ENCODE measurements at places on chromosomes 5 and 9.
A peak's percentile ranks its signal among the peaks of the same experiment; 100 is the strongest.

DNA sequence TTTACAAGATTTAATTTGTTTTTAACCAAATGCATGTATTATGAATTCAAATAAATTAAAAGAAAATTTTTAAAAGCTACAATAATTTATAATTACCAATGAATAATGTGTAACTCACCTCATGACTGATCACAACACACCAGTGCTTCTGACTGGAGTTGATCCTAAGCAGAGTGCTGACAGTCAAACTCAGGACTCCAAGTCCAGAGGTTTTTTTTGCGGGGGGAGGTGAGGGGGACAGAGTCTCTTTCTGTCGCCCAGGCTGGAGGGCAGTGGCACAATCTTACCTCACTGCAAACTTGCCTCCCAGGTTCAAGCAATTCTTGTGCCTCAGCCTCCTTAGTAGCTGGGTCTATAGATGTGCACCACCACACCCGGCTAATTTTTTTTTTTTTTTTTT, 71.0 kb upstream of the MELK start:
- no peak for DNase-seq

- DNase-seq, result peak; percentile 81
Measured at GRCh38 chr5:135190416-135191083, 156.5 kb upstream of the PITX1 start.

DNA sequence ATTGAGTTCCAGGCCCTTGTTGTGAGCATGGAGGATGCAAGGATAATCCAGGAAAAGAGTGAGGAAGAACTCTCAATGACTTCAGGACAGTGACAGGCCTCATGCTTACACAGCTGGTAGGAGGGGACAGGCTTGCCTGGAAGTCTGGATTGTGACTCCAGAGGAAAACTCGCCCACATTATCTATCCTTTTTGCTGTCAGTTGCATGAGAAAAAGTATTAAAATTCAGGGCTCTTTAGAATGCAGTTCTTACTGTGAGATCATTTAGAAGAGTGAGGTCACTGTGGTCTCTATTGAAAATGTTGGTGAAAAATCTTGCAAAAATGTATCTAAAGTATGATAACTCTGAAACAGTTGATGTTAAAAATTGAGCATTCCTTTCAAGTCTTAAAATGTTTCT, 30.5 kb downstream of the NTRK2 start:
- no peak for DNase-seq

GRCh38 chr9:4207881-4208615, 91.8 kb downstream of the GLIS3 start:
- DNase-seq, result no peak

GRCh38 chr5:56494300-56494731, 261.2 kb upstream of the ANKRD55 start:
- no peak for DNase-seq

DNA sequence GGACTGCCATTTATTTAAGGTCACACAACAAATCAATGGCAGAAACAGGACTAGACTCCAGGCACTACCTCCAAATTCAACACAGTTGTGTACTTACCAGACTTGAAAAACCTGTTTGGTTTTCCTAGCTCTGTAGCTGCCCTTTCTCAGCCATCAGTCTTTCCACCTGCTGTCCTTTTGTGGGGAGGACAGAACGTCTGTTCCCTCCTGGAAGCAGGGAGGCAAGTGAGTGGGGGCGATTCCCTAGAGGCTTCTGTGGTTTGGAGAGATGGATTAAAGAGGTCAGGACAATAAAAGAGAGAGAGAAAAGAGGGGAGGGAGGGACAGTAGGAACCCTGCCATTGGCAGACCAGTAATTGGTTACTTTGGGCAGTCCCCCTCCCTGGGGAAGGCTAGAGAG, 14.7 kb downstream of the ASTN2 start:
- no peak for DNase-seq

All from adipocyte (in vitro differentiated cells).